ENCODE measurements at places on chromosomes 3 and 15. TPM values are rescaled to one million over a fixed set of nuclear protein-coding genes. Genes with fewer than 3 reads are reported as not detected.

Gene DAPK2
- 0.53 TPM for total RNA-seq

Gene ACTC1
- total RNA-seq = not detected

Gene GCNT3
- 37.5 TPM for total RNA-seq

Gene AGBL1
- total RNA-seq = not detected

Gene COL6A5
- total RNA-seq = not detected

Gene MESP2
- 0.13 TPM for total RNA-seq

Gene ATP8B4
- 0.26 TPM for total RNA-seq

Gene EIF2B5
- 42.1 TPM for total RNA-seq

Gene TTLL13
- under 0.01 TPM for total RNA-seq

Gene CFAP100
- total RNA-seq = not detected

Gene PLA2G4E
- under 0.01 TPM for total RNA-seq

Gene CISH
- 0.26 TPM for total RNA-seq

Gene SPESP1
- 4.2 TPM for total RNA-seq

Gene GABRA5
- not detected for total RNA-seq

Gene CHRD
- total RNA-seq = not detected

Gene ARRDC4
- total RNA-seq = 3.9 TPM

Gene ERICH6
- total RNA-seq = under 0.01 TPM

Gene EIF4E3
- 3.1 TPM for total RNA-seq

Gene ACKR4
- under 0.01 TPM for total RNA-seq

Gene TNFAIP8L3
- total RNA-seq = 5.0 TPM

Gene RARRES1
- not detected for total RNA-seq

Gene SERPINI1
- total RNA-seq = 3.3 TPM

Gene TTC23
- 10.0 TPM for total RNA-seq

Gene ADAMTSL3
- 1.2 TPM for total RNA-seq

Gene ATP13A5
- total RNA-seq = not detected

Gene TPRG1
- total RNA-seq = 1.6 TPM

Gene MAP6D1
- total RNA-seq = 0.90 TPM

Gene SAXO2
- 0.38 TPM for total RNA-seq

Gene PPP1R14D
- not detected for total RNA-seq

Gene TEX55
- not detected for total RNA-seq

Gene CADPS
- total RNA-seq = 1.3 TPM

Gene PLA1A
- total RNA-seq = not detected

Gene GOLGA6L4
- total RNA-seq = 1.3 TPM

Gene DUOXA2
- total RNA-seq = not detected

Gene CIB2
- total RNA-seq = 8.6 TPM

Gene ENTPD3
- 8.4 TPM for total RNA-seq

Gene PAK6
- 11.6 TPM for total RNA-seq

Gene RYR3
- under 0.01 TPM for total RNA-seq

Gene TMC3
- total RNA-seq = not detected

Gene ZMYND10
- total RNA-seq = 0.13 TPM

Gene SCN5A
- not detected for total RNA-seq

Gene CASR
- total RNA-seq = not detected

Gene IGSF11
- total RNA-seq = 0.13 TPM

Gene GOLGA8R
- total RNA-seq = 2.8 TPM

Gene TUSC7
- not detected for total RNA-seq

Data from bronchial epithelial cell (primary cell).